ENCODE measurements at places on chromosomes 11 and 22.

DNA sequence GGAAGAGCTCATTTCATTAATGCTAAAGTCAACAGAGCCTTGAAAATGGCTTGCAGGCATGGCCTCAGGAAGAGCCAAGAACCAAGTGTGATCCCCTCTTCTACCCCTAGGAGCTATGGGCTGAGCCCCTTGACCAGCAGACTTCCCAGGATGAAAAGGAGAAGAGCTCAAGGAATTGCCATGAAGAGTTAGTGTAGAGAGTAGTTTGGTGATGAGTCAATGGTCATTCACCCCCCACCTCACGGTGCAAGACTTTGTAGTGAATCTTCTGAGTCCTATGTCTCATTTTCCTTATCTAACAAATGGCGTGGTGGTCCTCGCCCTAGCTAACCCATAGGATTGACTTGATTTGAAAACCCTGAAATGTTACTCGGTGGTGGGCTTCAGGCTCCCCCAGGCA lies 422.4 kb upstream of the CADM1 start:
- DNase-seq: no peak

- no peak for DNase-seq
Measured at GRCh38 chr11:124823512-124824376, 23.5 kb upstream of the MSANTD2 start.

GRCh38 chr11:1256257-1257045 lies 33.6 kb downstream of the MUC5B start:
- DNase-seq: no peak

DNA sequence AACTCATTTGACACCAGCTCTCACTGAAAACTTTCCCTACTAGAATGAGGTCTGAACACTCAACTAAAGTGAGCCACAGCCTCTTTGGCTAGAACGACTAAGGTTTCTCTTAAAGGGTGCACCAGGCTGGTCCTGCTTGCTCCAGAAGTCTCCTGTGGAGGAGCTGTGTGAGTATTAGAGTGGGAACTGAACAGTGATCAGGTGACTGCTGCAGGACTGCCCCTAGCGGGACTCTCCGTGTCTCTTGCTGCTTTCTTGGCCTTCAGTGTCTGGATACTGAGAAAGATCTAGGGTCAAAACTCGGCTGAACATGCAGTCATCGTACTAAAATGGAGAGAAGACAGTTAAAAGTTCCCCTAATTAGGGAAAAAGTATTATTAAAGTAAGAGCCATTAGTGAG lies 34.6 kb downstream of the FAM118A start:
- DNase-seq: no peak

- no peak for DNase-seq
Measured at GRCh38 chr11:18332891-18333290, 10.5 kb downstream of the GTF2H1 start.

GRCh38 chr11:115693002-115693401 lies 188.8 kb upstream of the CADM1 start:
- DNase-seq: no peak
